Cortex of kidney (tissue), 1 donor: ENCODE measurements at places on chromosomes 1 and 21.

- no peak for DNase-seq
Measured at GRCh38 chr1:37498872-37499617, 15.5 kb downstream of the MEAF6 start.

DNA sequence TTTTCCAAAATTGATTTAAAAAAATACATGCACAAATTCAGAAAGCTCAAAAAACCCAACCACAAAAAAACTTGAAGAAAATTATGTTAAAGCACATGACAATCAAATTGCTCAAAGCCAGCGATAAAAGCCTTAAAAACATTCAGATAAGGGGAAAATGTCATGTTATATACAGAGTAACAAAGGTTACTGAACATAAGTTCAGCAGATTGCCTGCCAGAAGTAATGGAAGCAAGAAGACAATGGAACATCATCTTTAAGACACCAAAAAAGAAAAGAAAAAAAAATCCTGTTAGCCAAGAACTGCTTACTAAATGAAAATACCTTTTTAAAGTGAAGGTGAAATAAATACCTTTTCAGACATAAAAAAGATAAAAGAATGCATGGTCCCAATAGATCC is 147.2 kb upstream of the SGIP1 start:
- DNase-seq, result no peak

- no peak for DNase-seq
Measured at GRCh38 chr1:214101246-214101645, 113.5 kb downstream of the PROX1 start.

GRCh38 chr1:201480231-201481003 is 11.4 kb upstream of the PHLDA3 start:
- DNase-seq, result no peak

- DNase-seq, result no peak
Measured at GRCh38 chr21:28704746-28705145, 287.9 kb downstream of the LTN1 start.

DNA sequence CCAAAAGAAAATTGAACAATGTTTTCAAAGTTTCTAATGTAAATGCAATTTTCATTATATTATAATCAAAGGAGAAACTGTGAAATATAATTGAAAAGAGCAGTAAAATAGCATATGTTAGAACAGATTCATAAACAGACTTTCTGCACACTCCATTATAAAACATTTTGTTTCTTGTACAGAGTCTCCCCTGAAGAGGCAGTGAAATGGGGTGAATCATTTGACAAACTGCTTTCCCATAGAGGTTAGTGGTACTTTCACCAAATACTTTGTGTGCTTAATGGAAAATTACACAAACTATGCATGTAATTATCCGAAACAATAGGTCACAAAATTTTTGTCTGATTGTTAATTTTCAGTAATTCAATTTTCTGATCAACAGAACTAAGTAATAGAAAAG is 1.9 kb downstream of the RGS18 start:
- no peak for DNase-seq

- DNase-seq, result no peak
Measured at GRCh38 chr21:17539743-17540341, 27.0 kb downstream of the CXADR start.

DNA sequence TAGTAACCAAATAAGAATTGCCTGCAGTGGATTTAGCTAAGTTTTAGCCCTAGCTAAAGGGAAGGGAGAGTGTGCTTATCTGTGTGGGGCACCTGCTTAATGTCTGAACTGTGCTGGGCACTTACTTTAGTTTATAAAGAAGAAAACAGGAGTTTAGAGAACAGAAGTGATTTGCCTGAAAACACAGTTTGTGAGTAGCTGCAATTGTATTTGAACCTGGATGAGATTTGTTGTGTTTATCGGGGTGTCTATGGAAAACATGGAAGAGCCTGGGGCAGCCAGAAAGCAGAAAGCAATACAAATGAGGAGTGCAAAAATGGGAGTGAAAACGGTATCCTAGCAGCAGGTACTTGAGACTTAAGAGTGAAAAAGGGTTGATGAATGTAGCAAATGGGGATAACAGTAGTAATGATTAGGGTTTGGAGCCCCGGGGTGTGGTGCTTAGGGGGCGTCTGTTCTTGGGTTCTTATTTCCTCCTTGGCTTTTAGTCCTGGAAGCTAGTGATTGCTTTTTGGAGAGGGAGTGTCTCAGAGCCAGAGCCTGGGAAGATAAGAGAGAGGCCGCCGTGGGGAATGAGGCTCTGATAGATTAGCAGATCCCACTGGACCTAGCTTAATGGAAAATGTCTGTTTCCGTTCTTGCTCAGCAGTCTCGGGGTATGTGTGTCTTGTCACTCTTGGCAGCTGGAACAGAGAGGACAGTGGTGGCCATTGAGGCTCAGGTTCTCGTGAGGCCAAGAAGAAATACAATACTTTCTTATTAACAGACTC is 5.6 kb downstream of the PRCC start:
- no peak for DNase-seq

DNA sequence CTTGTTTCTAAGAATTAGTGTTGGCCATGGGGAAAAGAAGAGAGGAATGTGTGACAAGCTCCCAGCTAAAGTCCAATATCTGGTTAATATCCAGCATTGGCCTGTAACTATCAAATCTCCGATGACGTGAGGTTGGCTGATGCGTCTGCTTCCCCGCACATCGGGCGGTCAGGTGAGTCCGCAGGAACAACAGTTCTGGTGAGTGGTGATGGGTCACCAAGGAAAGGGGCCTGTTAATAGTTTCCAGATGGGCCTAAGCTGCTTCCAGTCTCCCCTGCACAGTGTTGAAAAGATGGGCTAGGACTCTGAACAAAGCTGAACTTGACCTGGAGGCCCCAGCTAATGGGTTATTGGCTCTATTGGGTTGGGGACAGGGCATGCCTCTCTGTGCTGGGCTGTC is 193.1 kb upstream of the EDN2 start:
- DNase-seq, result no peak

- no peak for DNase-seq
Measured at GRCh38 chr1:31310198-31310597, 13.4 kb downstream of the ZCCHC17 start.

- DNase-seq, result no peak
Measured at GRCh38 chr1:24589200-24589599, 33.3 kb downstream of the NCMAP start.

DNA sequence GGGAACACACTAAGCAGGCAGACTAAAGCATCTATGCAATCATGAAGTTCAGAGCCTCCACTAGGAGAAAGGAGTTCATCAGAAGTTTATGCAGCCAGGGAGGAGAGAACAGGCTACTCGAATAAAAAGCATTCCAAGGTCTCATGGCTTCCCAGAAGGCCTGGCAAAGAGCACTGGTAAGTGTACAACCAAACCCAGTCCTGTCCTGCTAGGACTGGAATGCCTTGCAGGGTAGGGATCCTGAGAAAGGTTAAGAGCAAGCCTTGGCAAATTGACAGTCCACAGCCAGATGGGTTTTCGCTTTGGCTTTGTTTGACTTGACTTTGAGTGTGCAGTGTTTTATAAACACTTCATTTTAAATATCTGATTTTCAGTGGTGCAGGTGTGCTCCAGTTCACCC is 133.6 kb upstream of the ATP1B1 start:
- no peak for DNase-seq

GRCh38 chr21:45802956-45803617 is 159.6 kb downstream of the PCBP3 start:
- DNase-seq, result no peak

- no peak for DNase-seq
Measured at GRCh38 chr1:247107694-247108093, 3.5 kb upstream of the ZNF669 start.

DNA sequence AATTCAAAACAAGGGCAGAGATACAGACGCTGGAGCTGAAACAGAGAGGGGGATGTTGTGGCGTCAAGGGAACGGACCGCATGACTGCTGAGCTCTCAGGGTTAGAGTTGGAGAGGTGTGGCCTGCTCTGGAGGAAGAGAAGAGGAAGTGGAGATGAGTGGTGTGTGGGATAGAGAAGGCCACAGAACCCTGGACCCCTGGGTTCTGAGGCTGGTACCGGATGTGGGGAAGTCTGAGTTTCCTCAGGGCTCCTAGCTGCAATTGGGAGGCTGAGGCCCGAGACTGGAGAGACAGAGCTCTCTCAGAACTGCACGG is 1.8 kb downstream of the BCAN start:
- no peak for DNase-seq

GRCh38 chr1:114328361-114328904 is 174.8 kb upstream of the SYT6 start:
- DNase-seq, result no peak

GRCh38 chr1:43327549-43328292 is 9.9 kb upstream of the MPL start:
- DNase-seq, result no peak

DNA sequence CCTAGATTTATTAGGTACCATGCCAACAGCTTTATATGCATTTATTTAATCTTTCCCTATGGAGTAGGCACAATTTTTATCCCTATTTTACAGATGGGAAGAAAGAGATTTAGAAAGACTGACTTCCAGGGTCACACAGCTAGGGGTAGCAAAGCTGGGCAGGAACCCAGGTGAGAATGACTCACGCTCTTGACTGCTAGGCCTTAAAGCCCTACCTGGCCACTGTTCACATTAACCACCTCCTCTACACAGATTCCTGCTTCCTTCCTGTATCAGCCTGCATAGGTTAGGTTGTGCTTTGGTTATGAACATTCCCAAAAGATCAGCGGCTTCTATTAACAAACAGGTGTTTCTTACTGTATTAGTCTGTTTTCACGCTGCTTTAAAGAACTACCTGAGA is 53.2 kb downstream of the DNAJC6 start:
- DNase-seq, result no peak

- no peak for DNase-seq
Measured at GRCh38 chr1:223242971-223243370, 99.9 kb upstream of the TLR5 start.

DNA sequence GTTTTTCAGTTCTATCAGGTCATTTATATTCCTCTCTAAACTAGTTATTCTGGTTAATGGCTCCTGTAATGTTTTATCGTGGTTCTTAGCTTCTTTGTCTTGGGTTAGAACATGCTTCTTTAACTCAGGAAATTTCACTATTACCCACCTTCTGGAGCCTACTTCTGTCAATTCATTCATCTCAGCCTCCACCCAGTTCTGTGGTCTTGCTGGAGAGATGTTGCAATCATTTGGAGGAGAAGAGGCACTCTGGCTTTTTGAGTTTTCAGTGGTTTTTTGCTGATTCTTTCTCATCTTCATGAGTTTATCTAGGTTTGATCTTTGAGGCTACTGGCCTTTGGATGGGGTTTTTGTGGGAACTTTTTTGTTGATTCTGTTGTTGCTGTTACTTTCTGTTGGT is 213.0 kb downstream of the BRINP2 start:
- no peak for DNase-seq

- no peak for DNase-seq
Measured at GRCh38 chr1:234649432-234650081, 39.6 kb upstream of the IRF2BP2 start.

GRCh38 chr1:160114085-160114484 is 1.5 kb upstream of the ATP1A2 start:
- DNase-seq, result no peak

GRCh38 chr1:201356236-201356635 is 21.2 kb downstream of the TNNT2 start:
- no peak for DNase-seq

DNA sequence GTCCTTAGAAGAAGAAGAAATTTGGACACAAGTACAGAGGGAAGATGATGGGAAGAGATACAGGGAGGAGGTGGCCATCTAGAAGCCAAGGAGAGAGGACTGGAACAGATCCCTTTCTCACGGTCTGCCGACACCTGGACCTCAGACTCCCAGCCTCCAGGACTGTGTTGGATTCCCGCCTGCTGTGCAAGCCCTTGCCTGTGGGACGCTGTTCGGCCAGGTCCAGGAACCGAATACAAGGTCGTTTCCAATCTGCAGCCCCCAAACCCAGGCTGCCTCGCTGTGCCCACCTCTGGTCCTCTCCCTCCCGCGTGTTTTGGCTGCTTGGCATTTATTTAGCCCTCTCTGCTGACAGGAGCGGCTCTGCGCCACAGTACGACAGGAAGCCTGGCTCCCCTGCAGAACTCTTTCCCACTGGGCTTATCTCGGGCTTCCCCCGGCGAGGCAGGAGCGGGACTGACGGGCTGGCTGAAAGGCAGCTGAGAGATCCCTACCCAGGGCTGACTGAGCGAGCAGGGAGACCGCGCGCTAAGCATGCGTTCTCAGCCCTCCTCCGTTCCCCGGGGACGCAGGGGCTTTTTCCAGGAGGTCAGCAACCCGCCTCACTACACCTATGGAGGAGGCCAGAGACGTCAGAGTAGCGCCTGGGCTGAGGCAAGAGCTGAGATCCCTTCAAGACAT is 238.4 kb downstream of the TNR start:
- DNase-seq, result no peak

- DNase-seq, result no peak
Measured at GRCh38 chr1:174743654-174744561, 255.8 kb upstream of the CACYBP start.

- DNase-seq, result no peak
Measured at GRCh38 chr1:108747898-108748297, 1.4 kb downstream of the STXBP3 start.

- no peak for DNase-seq
Measured at GRCh38 chr1:207309745-207310273, 11.7 kb upstream of the CD55 start.

GRCh38 chr1:220012259-220012658 is 34.0 kb downstream of the EPRS1 start:
- DNase-seq, result no peak

DNA sequence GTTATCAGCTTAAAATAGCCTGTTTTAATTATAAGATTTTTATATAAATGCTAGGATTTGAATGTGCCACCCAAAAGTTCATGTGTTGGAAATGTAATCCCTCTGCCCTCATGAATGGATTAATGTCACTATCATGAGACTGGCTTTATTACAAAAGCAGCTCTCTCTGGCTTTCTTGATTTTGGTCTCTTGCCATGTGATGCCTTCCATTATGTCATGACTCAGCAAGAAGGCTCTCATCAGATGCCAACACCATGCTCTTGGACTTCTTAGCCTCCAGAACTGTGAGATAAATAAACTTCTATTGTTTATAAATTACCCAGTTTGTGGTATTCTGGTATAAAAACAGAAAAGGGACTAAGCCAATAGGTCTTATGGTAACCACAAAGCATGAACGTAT is 6.9 kb upstream of the PRSS38 start:
- no peak for DNase-seq

GRCh38 chr1:2594001-2594640 is 7.5 kb downstream of the PRXL2B start:
- DNase-seq, result no peak

DNA sequence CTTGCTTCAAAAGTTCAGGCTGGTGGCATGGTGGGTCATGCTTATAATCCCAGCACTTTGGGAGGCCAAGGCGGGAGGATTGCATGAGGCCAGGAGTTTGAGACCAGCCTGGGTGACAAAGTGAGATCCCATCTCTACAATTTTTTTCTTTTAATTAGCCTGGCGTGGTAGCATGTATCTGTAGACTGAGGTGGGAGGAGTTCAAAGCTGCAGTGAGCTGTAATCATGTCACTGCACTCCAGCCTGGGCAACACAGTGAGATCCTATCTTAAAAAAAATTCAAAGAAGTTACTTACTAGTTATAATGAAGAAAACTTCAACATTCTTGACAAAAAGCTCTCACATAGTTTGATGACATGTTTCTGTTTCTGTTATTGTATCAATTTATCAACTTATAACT is 45.2 kb downstream of the SAMSN1 start:
- DNase-seq, result no peak

- no peak for DNase-seq
Measured at GRCh38 chr1:160342526-160342925, 524 bp downstream of the COPA start.
